Head of caudate nucleus (tissue), 42 donors: ENCODE measurements at places on chromosomes 16 and 17.

DNA sequence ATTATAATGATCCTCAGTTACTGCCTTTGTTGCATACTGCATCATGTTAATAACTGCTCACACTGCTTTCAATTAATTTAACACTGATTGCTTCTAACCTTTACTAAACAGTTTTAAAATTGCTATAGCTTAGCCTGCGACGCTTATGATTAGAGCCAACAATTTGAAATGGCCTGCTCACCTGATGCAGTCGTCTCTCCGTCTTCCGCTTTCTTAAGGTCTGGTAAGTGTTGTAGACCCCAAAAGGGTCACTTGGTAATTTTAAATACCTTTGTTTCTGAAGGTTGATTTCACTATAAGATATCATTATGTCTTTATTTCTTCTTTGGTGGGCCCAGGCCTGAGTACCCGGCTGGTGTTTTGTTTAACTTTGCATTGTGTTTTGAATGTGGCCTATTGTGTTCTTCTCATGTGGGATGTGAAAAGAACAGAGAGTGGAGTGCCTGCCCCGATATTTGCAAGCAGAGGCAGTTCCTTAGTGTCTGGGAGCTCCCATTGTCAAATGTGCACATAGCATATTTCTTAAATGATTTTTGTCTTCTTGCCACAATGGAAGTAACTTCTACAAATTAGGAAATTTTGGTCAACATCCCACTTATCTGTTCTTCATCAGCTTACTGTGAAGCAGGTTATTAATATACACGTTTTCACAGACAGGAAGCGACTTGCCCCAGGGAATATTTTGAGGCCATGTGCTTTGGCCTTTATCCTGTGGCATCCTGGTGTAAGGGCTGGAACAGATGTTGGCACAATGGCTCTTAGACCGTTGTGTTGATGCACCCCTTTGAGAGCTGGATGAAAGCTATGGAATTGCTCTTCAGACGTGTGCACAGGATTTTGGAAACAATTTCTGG is 2.9 kb downstream of the PHKB start:
- DNase-seq: no peak

- peak; percentile 38 for DNase-seq
These were observed 321.3 kb downstream of the RBFOX1 start for GRCh38 chr16:7653746-7654461.

DNA sequence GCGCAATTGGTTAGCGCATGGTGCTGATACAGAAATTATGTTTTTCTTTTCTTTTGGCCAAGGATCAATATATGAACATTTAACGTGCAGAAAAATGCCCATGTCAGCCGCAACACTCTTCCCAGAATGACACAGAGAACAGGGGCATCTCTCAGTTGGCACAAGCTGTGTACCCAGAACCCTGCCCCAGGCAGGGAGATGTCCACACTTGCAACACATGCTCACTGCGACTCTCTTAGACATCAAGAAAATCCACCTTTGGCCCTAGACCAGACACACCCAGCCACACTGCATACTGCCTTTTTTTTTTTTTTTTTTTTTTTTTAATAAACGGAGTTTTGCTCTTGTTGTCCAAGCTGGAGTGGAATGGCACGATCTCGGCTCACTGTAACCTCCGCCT is 17.0 kb downstream of the PITPNA start:
- no peak for DNase-seq

GRCh38 chr17:39631403-39631802 is 4.7 kb downstream of the PPP1R1B start:
- DNase-seq: no peak

DNA sequence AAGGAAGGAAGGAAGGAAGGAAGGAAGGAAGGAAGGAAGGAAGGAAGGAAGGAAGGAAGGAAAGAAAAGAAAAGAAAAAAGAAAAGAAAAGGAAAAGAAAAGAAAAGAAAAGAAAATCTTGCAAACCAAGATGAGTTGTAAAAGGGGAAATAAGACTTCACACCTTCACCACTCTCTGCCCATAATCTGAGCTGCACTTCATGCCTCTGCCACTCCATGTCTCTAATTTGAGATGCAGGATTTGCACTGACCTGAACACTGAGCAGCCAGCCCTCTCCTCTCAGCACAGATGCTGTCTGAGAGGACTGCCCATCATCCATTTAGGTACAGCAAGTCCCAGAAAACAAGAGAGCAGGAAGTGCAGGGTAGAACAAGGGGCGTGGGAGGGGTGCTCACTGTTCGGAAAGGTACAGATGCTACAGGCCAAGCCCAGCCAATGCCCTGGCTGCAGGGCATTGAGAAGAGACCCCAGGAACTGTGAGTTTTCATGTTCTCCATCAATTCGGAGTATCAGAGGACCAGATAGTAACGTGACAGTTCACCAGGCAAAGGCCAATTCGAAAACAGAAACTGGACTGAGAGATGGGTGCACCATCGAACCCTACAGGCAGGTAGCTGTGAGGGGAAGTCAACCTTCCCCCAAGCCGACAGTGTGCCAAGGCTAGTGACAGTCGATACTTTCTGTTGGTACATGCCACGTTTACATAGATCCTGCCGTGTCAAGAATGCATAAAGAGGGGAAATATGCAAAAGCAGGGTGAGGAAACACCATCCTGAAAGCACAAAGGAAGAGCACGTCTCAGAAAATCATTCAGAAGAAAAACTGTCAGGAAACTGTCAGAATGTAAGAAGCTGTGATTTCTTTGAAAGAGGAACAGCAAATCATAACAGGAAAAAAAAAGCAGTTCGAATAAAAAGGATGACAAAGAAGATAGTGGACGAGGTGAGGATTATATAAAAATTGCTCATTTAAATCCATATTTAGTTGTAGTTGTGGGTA is 142.0 kb upstream of the RCVRN start:
- no peak for DNase-seq

DNA sequence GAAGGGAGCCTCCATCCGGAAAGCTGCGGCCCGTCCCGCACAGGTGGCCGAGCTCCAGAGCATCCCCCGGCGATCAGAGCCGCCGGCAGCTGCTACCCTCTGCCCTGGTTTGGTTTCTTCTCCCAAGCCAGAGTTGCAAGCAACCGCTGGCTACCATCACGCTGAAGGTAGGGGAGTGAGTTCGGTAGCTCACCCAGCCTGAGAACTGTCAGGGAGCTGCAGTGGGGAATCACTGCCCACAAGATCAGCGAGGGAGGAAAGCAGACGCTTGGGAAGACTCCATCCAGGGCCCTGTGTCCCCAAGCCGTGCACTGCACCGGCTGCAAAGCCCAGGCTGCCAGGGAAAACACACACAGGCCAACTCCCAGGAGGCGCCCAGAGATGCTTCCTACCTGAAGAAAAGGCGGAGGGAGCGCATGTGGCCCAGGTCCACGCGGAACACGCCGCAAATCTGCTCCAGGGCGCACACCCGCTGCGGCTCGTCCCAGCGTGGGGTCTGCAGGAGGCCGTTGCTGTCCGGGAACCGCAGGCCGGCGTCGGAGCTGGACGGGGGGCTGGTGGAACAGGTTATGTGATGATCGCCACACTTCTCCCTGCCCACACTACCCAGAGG is 83.3 kb downstream of the TBC1D16 start:
- peak; percentile 37 for DNase-seq

GRCh38 chr16:78476615-78477014 is 377.2 kb downstream of the WWOX start:
- DNase-seq: no peak

- no peak for DNase-seq
These were observed 2.6 kb downstream of the DPEP2 start for GRCh38 chr16:67996666-67997065.

DNA sequence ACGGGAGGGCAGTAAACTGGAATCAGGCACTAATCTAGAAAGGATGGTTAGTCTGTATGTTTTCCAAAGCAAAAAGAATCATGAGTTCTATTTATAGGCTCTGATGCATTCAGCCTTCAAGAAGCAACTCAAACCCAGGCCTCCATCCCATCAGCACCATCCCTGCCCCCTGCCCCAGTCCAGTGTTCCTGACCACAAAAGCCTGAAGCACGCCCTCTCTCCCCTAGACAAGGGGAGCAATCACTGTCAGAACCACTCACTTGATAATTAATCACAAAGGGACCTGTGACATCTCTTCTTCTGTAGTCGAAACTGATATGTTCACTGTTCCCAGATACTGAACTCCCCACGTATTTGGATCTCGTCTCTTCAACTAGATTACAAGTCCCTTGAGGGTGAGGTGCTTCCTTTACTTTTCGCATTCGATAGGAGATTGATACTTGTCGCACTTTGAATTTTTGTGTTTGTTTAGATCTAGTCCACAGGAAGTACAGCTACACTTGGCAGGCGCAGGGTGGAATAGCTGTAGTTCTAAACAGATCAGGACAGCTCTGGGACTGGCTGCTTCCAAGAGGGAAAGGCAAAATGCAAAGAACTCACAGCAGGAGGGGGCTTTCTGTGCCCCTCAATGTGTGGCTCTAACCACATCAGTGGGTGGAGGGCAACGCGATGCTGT is 36.4 kb upstream of the CCDC182 start:
- DNase-seq: no peak

- peak; percentile 10 for DNase-seq
These were observed 757 bp downstream of the ORMDL3 start for GRCh38 chr17:39926588-39927100.

- peak; percentile 28 for DNase-seq
These were observed 48.3 kb upstream of the HAPSTR1 start for GRCh38 chr16:9042964-9043680.

DNA sequence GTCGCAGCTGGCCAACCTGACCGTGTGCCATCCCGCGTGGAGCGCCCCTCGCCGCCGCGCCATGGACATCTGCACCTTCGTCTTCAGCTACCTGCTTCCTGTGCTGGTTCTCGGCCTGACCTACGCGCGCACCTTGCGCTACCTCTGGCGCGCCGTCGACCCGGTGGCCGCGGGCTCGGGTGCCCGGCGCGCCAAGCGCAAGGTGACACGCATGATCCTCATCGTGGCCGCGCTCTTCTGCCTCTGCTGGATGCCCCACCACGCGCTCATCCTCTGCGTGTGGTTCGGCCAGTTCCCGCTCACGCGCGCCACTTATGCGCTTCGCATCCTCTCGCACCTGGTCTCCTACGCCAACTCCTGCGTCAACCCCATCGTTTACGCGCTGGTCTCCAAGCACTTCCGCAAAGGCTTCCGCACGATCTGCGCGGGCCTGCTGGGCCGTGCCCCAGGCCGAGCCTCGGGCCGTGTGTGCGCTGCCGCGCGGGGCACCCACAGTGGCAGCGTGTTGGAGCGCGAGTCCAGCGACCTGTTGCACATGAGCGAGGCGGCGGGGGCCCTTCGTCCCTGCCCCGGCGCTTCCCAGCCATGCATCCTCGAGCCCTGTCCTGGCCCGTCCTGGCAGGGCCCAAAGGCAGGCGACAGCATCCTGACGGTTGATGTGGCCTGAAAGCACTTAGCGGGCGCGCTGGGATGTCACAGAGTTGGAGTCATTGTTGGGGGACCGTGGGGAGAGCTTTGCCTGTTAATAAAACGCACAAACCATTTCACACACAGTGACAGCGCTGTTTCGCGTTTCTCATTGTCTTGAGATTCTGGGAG is 2.0 kb upstream of the ZACN start:
- DNase-seq: no peak
